ENCODE measurements at places on chromosomes 3 and 15. TPM values are rescaled to one million over a fixed set of nuclear protein-coding genes. Genes with fewer than 3 reads are reported as not detected.

GRCh38 chr15:49313650-49314049 is 109.4 kb upstream of the FGF7 start:
- DNase-seq: no peak

DNA sequence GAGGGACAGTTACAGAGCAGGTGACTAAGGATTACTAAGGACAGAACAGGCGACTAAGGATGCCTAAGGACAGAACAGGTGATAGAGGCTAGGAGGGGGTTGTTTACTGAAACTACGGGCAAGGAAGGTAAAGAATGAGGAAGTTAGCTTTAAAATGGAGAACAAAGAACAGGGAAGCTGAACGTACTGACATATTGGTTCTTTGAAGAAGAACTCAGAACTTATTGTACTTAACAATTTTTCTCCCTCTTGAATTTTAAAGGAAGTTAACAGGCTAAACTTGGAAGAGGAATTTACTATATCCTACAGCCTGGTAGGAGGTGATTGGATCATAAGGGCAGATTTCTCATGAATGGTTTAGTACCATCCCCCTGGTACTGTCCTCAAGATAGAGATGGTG is 290.2 kb downstream of the SHQ1 start:
- DNase-seq: no peak

GRCh38 chr3:161171113-161171512 is 50.0 kb upstream of the NMD3 start:
- peak; percentile 6 for DNase-seq

- DNase-seq: no peak
Measured at GRCh38 chr15:34810443-34811129, 15.2 kb upstream of the ACTC1 start.

GRCh38 chr15:74782259-74783071 is 585 bp downstream of the CSK start:
- DNase-seq: peak; percentile 71

DNA sequence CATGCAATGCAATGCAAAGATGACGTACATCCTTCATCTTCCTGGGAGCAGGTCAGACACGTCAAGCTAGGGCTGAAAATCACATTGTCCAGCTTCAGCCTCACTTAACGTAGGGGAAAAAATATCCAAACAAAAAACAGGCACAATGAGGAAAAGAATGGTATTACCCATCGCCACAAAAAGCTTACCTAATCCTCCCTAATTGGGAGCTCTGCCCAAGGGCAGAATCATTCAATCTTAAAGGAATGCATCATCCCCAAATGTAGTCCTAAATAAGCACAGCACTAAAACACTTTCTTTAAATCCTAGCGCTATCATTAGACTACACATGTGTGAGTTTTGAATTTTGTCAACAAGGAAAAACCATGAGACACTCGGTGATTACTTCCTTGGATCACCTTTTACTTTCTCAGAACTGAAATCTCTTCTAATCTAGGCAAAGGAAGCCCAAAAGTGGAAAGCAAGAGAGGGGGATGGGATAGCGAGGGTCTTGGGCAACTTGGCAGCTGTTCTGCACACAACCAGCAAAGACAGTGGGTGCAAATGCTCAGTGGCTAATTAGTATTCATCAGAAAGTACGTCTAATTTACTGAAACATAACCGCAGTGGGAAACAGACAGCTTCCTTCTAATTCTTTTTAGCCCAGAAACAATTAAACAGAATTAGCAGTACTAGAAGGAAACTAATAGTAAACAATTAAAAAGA is 87.4 kb downstream of the ADAMTS9 start:
- no peak for DNase-seq

DNA sequence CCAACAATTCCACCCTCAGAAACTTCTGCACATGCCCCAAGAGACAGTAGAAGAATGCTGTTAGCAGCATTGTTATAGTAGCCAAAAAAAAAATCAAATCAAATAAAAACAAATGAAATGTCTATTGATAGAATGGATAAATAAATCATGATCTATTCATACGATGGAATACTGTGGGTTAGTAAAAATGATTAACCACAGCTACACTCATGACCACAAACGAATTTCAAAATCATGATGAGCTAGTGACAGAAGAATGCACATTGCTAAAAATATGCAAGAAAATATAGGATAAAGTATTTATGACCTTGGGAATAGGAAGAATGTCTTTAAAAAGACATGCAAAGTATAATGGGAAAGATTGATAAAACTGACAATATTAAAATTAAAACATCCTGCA is 57.5 kb upstream of the ACAN start:
- DNase-seq: no peak

DNA sequence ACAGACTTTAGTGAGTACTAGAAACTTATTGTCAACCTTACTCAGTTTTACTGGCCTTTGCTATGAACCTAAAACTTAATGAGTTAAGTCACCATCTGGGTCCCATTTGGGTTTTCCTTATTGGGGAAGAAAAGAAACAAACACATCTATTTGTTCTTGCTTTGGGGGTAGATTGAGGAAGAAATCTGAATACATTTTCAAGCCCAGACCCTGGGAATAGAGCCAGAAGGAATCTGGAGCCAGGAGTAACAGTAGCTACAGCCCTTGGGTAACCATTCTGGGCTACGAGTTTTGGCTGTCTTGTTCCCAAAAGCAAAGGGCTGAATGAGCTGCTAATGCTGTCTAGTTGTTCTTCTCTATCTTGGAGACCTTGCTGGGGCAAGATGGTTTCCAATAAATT is 16.5 kb downstream of the SLC12A1 start:
- DNase-seq: no peak

DNA sequence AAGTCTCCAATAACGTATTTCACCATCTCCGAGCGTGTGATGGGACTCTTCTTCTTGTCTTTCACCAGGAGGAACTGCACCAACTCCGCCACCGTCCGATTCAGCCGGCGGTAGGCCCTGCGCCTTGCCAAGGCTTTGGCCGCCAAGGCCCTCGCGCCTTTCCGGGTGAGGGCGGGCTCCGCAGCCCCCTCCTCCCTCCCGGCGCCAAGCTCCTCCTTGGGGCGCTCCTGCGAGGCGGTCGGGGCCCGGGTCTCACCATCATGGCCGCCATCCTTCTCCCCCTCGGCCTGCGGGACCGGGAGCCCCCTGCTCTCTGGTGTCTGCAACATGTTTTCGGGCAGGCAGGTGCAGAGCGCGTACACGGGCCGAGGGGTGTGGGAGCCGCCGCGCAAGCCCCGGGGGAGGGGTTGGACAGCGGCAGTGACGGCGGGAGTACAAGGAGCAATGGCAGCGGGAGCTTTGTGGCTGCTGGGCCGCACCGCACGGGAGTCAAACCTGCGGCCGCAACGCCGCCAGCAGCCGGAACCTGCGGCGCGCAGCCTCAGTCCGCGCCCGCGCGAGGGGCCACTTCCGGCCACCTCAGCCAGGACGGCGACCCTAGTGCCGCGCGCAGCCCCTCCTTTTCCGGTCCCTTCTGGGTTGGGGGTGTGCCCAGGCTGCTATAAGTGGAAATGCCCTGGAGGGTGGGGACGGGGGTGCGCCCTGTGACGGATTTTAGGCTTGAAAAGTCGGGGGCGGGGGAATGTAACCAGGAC is at the start of gene MAGEF1:
Gene MAGEF1 (minus strand): TSS at position 572 of the 755 bp plus-strand sequence. CDS start 243 bp downstream, at position 329.
- peak; percentile 84 for DNase-seq

GOLGA6L7 gene
- total RNA-seq: not detected

IL12A gene
- total RNA-seq: 0.17 TPM

SST gene
- 27.8 TPM for total RNA-seq

DUOX1 gene
- 0.56 TPM for total RNA-seq

IFT122 gene
- total RNA-seq: 18.8 TPM

Measured in left colon (tissue), 2 donors.